ENCODE measurements at places on chromosomes 3 and 15.

- DNase-seq: peak; percentile 33
Measured at GRCh38 chr15:63380808-63381282, 801 bp downstream of the CA12 start.

GRCh38 chr3:158572766-158573060 is 1.7 kb downstream of the MLF1 start:
- no peak for DNase-seq

DNA sequence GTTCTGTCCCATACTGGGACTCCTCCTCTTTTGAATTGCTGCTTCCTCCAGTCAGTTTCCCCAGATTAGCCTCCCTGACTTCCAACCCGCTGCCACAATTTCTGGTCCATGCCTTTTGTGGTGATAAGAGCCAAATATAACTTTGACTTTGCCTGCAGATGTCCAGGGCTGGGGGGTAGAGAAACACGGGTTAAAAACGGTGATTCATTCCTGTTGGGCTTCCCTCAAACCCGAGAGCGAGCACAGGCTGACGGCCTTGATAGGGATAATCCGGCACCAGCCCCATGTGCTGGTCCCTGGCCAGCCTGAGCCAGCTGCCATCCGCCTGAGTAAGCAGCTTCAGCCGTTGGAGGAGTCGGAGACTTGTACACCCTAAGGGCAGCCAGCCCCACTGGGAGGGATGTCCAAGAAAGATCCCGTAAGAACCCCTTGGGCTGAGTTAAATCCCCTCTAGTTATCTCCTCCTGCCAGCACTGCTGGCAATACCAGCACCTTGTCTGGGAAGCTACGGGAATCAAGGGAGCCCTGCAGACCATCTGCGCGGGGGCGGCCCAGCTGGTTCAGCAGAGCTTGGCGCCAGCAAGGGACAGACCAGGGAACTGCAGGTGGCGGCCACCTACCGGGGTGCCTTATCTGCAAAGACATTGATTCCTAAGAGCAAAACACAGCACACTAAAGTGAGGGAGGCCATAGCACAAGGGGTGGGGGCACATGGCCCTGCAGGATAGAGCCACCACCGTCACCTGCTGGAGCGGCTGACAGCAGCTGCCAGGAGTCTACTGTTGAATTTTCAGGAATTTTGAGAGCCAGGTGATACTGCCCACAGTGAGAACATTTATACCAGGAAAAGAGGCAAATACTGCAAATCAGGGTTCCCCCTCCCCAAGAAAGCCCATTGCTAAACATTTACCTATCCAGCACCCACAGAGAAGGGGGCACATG is 18.1 kb downstream of the CSPG4 start:
- peak; percentile 99 for DNase-seq

DNA sequence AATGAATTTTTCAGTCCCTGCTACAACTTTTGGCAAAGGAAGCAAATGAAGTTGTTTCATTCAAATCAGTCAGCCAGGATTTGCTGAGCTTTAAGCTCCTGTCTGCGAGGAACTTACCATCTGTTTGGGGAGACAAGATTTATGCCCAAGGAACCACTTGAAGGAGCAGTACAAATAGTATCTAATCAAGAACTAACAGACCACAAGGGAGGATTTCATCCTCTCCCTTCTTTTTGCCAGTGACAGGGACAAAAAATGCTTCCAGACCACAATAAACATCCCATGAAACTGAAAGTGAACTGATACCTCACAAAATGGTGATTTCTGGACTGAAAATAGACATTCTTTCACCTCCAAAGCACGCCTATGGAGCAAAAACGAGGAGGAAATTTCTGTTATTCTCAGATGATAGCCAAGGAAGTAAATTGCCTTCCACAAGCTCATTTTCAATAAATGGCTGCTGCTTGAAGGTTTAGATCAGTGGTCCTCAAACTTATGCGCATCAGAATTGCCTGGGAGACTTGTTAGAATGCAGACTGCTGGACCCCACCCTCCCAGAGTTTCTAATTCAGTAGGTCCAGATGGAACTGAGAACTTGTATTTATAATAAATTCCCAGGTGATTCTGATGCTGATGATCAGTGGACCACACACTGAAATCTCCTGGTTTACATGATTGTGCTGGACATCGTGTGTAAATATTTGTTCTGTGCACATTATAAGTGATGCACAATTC is 202.4 kb upstream of the GADL1 start:
- peak; percentile 50 for DNase-seq

- peak; percentile 28 for DNase-seq
Measured at GRCh38 chr15:92149465-92149864, 244.2 kb upstream of the ST8SIA2 start.

GRCh38 chr3:46845397-46845859 is 17.8 kb downstream of the MYL3 start:
- DNase-seq: peak; percentile 91

DNA sequence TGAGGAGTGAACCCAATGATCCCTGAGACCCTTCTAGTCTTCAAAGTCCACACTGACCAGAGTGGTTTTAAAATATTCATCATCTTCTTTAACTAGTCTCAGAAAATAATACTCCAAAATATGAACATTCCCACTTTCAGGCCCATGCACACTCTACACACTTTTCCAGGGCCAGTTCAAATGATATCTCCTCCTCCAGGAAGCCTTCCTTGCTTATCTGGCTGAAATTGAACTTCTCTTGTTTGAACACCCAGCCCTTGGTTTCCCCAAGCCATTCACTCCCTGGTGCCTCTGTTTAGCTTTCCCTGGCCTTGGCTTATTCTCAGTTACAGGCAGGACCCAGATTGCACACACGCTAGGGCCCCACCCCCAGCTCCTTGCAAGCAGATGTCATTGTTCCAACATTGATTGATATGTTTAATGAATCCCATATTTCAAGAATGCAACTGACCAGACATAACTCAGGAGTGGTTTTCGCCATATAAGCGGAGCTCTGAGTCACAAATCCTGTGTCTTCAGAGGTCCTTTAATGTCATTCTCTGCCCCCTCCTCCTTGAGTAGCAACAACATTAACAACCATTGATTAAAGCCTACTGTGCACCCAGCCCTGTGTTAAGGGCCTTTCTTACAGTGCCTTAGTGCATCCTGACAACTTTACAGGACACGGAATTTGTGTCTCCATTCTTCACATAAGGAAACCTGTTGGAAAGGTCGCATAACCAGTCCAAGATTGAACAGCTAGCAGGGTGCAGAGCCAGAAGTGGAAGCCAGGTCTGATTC is 2.1 kb downstream of the ITGA11 start:
- DNase-seq: peak; percentile 94

DNA sequence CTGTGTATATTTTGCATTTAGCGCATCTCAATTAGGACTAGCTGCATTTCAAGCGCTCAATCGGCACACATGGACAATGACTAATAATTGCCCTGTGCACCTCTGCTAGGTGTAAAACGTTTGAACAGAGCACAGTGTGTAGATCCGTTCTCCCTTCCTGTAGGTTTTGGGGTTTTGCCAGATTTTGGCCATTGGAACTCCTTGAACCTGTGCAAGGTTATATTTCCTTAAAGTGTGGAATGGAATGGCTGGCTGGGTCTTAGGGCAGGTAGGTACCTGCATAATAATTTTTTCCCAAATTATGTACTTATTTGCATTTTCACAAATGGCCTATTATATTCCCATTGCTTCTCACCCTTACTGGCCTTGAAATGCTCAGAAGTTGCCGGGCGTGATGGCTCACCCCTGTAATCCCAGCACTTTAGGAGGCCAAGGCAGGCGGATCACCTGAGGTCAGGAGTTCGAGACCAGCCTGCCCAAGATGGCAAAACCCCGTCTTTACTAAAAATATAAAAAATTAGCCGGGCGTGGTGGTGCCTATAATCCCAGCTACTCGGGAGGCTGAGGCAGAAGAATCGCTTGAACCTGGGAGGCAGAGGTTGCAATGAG is 777 bp downstream of the RNU5B-1 start:
- DNase-seq: no peak

DNA sequence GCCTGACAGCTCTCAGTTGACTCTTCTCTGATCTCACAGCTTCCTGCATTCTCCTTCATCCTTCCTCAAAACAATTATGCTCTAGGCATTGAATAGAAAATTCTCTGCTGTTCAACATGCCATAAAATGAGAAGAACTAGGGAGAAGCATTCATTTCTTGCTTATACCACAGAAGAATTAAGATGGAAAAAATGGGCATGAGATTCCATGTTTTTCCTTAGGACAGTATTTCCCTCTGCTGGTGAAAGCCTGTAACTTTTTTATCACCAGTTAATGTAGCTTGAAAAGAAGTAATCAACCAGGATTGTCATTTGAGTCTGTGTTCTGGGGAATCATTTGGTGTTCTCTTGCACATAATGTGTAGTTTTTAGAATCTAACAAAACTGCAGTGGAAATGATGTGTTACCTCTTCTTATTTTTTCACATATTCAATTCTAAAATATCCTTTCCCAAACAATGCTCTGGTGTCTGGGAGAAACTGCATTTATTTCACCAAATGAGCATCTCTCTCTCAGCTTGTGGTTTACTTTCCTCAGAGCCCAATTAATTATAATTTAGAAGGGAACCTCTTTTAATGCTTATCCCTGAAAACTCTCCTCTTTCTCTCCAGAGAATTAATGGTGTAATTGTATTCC is 92.8 kb upstream of the DCBLD2 start:
- DNase-seq: peak; percentile 69

- DNase-seq: peak; percentile 81
Measured at GRCh38 chr15:73844356-73844755, 29.0 kb upstream of the TBC1D21 start.

- DNase-seq: no peak
Measured at GRCh38 chr3:140205598-140205997, 270.6 kb downstream of the CLSTN2 start.

DNA sequence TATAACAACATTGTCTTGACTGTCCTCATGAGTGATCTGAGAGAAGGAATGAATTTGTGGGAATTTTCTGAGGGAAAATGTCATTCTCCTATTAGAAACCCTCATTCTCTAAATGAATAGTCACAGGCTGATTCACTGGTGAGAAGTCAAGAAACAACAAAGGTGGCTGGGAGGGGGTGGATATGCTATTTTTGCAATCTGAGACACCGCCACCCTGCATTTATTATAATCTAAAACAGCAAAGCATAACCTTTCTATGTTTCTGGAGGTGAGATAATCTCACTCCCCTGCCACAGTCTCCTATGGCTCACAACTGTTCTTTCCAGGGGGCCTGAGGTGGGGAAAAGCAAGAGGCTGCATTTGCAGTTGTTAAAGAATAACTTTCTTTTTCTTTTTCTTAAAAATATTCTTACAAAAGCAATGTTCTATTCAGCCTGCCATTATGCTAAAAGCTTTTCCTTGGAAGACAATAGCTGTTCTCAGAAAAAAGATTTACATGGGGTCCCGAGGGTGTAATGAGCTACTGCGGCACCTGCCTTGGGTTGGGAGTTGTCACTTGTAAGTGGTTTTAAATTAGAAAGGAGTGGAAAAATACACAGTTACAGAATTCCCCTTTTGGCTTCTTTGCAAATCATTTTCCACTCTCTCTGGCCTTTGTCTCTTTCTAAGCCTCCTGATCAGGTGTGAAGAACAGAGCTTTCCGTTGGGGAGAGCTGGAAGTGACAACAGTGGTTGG is 220.9 kb downstream of the AGBL1 start:
- no peak for DNase-seq

DNA sequence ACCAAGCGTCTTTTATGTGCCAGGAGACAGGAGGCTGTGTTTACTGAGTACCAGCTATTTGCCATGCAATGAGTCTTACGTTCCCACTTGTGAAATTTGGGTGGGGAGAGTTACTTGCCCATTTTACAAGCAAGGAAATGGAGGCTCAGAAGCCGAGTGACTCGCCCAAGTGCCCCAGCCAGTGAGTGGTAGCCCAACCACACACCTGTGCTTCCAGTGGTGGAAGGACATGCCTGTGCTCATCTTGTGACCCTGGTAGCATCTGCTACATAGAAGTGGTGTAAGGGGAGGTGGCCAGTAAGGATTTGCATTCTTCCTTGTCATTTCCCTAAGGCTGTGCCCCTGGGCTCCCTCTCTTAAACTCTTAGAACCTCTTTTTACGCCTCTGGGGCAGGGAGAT is 49.3 kb downstream of the FBLN2 start:
- DNase-seq: no peak

DNA sequence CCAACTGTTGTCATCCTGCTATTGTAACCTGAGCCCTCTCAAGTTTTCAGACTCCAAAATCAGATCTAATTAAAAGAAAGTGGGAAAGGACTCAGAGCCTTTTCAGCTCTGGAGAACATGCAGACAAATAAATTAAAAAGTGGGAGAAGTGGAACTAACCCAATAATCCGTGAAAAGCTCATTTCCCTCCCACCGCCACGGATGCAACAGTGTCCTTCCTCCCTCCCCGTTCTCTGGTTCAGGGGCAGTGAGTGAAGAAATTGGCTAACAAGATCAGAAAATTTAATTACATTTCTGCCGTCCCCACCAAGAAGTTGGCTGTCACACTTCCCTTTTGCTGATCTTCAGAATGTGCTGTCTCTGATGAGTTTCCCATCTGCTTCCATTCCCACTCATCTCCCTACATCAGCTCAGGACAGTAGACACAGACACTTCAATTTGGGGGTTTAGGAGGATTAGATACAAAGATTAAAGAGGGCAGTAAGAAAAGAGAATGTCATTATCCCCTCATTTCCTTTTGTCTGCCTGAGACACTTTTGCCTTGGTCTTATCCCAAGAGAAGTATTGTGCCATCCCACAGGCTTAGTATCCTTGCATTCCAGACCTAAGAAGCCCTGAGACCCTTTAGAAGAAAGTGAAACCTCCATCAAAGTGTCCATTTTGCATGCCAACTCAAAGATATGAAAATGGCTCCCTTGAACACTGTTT is 335.7 kb upstream of the PPP2R3A start:
- no peak for DNase-seq

- no peak for DNase-seq
Measured at GRCh38 chr15:39644136-39644535, 63.3 kb downstream of the THBS1 start.

DNA sequence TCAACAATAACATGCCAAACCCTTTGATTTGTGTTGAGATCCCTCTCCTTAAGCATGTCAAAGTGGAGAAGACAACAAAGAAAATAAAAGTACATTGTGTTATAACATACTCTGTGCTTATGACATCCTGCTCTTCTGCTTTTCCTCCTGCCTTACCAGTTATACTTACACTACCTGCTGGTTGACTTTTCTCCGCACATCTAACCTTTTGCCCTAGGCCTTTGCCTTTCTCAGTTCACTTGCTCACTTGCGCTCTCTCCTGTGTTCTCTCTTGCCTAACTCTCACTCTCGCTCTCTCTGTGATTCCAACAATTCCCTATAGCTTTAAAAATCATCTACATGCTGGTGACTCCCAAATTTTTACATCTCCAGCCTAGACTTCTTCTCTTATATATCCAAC is 5.7 kb downstream of the DNAH12 start:
- no peak for DNase-seq

GRCh38 chr3:125236331-125236903 is 23.9 kb upstream of the SLC12A8 start:
- peak; percentile 36 for DNase-seq

- DNase-seq: no peak
Measured at GRCh38 chr3:53069422-53070068, 23.7 kb upstream of the SFMBT1 start.

- no peak for DNase-seq
Measured at GRCh38 chr3:122920986-122921385, 106.6 kb downstream of the SEMA5B start.

DNA sequence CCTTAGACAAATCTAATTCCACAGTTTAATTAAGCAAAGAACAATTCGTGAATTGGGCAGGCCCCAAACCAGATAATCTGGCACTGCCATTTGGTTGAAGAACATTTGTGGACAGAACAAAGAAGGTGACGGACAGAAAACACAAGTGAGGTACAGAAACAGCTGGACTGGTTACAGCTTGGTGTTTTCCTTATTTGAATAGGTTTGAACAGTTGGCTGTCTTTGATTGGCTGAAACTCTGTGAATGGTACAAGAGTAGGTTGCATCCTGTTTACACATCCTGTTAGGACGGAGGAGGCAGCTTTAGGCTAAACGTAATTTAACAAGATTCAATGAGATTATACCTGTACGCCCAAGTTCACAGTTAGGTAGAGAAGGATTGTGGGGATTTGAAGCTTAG is 114.4 kb downstream of the LPP start:
- DNase-seq: no peak
